Left ventricle myocardium inferior (tissue), 1 donor: ENCODE measurements at places on chromosomes 1 and 21.

GRCh38 chr21:36729310-36729970 is 30.5 kb downstream of the SIM2 start:
- H3K36me3 ChIP-seq = no peaks in the 10 kb centered on the region
- no peak overlapping the region for H3K4me3 ChIP-seq
- no peak for DNase-seq

- H3K4me1 ChIP-seq = peaks cover 71% of the 10 kb centered on the region
- DNase-seq = no peak
- peaks cover 62% of the 10 kb centered on the region for H3K36me3 ChIP-seq
Measured at GRCh38 chr1:184822267-184822666, 67.6 kb upstream of the EDEM3 start.

GRCh38 chr1:114003431-114003830 is 24.2 kb downstream of the OLFML3 start:
- peaks cover 19% of the 10 kb centered on the region for H3K27me3 ChIP-seq
- DNase-seq = no peak
- H3K4me1 ChIP-seq = peaks cover 11% of the 10 kb centered on the region
- H3K4me3 ChIP-seq = no peak overlapping the region
- peak overlapping the region; percentile 40 for H3K27ac ChIP-seq
- no peaks in the 10 kb centered on the region for H3K36me3 ChIP-seq

DNA sequence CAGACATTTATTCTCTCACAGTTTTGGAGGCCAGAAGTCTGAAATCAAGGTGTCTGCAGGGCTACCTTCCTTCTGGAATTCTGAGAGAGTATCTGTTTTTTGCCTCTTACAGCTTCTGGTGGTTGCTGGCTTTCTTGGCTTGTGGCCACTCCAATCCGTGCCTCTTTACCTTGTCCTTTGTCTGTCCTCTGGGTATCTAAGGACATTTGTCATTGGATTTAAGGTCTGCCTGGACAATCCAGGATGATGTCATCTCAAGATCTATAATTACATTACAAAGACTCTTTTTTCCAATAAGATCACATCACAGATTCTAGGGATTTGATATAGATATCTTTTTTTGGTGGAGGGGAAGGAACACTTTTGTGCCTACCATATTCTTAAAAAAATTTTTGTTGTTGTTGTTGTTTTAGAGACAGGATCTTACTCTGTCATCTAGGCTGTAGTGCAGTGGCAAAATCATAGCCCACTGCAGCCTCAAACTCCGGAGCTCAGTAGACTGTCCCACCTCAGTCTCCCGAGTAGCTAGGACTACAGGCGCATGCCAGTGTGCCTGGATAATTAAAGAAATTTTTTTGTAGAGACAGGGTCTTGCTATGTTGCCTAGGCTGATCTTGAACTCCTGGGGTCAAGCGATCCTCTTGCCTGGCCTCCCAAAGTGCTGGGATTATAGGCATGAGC is 61.9 kb downstream of the XPR1 start:
- H3K4me1 ChIP-seq = peaks cover 47% of the 10 kb centered on the region
- H3K27me3 ChIP-seq = no peaks in the 10 kb centered on the region
- H3K27ac ChIP-seq = no peak overlapping the region
- no peak overlapping the region for H3K4me3 ChIP-seq

DNA sequence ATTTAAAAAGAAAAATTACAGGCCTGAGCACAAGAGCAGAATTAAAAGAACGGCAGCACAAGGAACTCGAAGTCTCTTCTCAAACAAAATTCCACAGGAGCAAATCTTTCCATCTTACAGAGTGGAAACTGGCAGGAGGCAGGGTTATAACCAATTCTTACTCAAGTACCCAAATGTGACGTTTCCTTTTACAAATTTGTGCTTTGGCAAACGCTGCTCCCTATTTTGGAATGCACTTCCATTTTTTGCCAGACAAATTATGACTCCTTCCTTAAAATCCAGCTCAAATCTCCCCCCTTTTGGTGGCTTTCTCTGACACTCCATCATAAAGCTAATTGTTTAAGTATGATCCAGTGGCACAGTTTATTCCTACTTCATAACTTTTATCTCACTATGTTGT is 7.8 kb downstream of the ERI3 start:
- no peaks in the 10 kb centered on the region for H3K36me3 ChIP-seq
- DNase-seq = no peak
- no peaks in the 10 kb centered on the region for H3K27me3 ChIP-seq
- H3K4me3 ChIP-seq = no peak overlapping the region
- H3K4me1 ChIP-seq = peaks cover 18% of the 10 kb centered on the region

DNA sequence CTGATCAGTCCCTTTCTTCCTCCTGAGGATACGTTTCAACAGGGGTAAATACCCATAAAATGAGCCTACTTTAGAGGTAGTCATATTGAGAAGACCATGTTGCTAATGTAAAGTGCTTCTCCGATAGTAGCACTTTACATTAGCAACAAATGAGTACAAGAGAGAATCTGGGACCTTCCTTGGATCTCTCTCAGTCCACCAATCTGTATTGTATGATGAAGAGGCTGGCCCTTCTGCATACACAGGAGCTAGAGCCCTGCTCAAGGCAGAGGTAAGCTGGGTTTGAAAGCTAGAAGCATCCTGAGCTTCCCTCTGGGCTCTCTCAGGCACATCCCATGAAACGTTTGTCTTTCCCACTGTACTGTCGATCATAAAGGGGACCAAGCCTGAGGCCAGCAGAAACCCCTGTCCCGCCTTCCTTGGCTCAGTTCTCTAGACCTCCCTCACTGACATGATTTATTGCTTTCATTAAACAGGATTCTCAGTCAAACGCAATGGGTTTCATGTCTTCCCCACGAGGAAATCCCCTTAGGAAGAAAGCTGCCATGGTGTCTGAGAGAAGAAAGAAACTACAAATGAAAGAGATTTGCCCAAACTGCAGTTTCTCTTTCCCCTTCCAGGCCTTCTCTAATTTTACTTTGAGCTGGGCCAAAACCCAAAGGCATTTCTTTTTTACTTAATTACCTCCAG is 62.8 kb upstream of the BCAR3 start:
- no peak overlapping the region for H3K27ac ChIP-seq
- H3K36me3 ChIP-seq = no peaks in the 10 kb centered on the region
- peaks cover 15% of the 10 kb centered on the region for H3K4me1 ChIP-seq
- DNase-seq = no peak

GRCh38 chr1:203926025-203926540 is 64.7 kb downstream of the SNRPE start:
- no peaks in the 10 kb centered on the region for H3K36me3 ChIP-seq
- H3K4me1 ChIP-seq = no peaks in the 10 kb centered on the region
- H3K4me3 ChIP-seq = no peak overlapping the region
- no peak for DNase-seq

DNA sequence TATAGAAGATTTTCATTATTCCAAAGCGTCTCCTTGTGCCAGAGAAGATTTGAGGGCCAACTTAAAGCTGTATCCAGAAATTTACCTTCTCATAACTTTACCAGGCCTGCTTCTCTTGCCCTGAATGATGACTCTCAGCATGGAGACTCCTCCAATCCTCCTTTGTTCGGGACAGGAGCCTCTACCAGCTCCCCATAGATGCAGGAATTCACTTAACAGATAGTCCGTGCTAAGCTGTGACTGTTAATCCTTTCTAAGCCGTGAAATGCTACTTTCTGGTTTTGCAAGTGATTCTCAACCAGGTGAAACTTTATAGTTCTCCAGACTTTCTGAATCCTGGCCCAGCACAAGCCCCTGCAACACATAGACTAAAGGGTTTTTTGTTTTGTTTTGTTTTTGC is 31.8 kb upstream of the KCND3 start:
- H3K27ac ChIP-seq = no peak overlapping the region
- H3K36me3 ChIP-seq = no peaks in the 10 kb centered on the region
- no peak overlapping the region for H3K4me3 ChIP-seq
- H3K4me1 ChIP-seq = no peaks in the 10 kb centered on the region
- peaks cover 5% of the 10 kb centered on the region for H3K27me3 ChIP-seq
- no peak for DNase-seq

- H3K4me3 ChIP-seq = no peak overlapping the region
- H3K27me3 ChIP-seq = no peaks in the 10 kb centered on the region
- H3K36me3 ChIP-seq = no peaks in the 10 kb centered on the region
- H3K27ac ChIP-seq = no peak overlapping the region
Measured at GRCh38 chr1:49050041-49050440, 273.4 kb upstream of the BEND5 start.

DNA sequence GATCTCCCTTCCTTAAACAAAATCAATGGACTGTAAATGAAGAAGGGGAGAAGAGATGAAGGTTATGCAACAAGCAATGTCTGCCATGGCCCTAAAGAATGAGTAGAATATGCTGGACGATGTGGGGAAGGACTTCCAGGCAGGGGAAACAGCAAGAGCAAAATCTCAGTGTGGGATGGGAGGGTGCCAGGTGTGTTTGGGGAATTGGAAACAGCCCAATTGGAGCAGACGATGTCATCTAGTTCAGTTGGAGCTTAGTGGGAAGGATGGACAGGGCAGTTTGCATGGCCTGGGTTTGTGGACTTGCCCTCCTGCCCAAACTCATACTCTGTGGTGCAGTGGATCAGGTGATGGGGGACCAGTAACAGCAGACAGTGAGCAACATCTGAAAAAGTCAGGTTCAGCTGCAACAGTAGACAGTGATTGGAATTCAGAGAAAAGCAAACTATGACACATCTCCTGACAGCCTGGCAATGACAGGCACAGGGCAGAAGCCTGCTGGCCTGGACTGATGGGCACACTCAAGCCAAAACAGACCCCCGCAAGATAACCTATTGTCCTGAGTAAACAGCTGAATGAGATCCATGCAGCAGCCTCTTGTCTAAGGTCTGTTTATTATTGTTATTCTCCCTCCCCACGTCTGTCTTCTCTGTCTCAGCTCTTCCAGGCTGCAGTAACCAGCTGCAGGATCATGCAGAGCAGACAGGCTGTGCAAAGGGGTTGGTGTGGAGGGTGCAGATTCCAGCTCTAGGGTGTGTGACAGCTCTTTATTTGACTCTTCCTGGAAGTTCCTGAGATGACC is 50.5 kb upstream of the PRELP start:
- H3K27ac ChIP-seq = no peak overlapping the region
- no peaks in the 10 kb centered on the region for H3K4me1 ChIP-seq
- H3K27me3 ChIP-seq = peaks cover 33% of the 10 kb centered on the region
- no peak for DNase-seq

DNA sequence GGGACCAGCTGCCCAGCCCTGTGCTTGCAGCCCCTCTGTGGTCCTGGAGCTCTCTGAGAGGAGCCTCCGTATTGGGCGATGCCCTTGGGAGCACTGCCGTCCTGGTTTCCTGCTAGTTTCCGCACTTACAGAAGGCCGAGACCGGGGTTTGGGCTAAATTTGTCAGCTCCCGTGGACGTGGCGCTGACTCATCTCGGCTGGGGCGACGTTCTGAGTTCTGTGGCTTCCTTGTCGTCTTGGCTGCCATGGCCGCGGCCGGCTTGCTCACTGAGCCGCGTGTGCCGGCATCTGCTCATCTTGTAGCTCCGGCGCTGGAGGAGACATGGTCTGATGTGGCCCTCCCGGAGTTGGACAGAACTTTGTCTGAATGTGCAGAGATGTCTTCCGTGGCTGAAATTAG is 64.9 kb downstream of the PCNT start:
- no peaks in the 10 kb centered on the region for H3K27me3 ChIP-seq
- H3K27ac ChIP-seq = no peak overlapping the region
- no peak overlapping the region for H3K4me3 ChIP-seq

- no peaks in the 10 kb centered on the region for H3K27me3 ChIP-seq
- peak overlapping the region; percentile 48 for H3K4me3 ChIP-seq
- peak overlapping the region; percentile 86 for H3K27ac ChIP-seq
- H3K4me1 ChIP-seq = peaks cover 23% of the 10 kb centered on the region
Measured at GRCh38 chr1:173122958-173123852, 72.5 kb upstream of the TNFSF18 start.

DNA sequence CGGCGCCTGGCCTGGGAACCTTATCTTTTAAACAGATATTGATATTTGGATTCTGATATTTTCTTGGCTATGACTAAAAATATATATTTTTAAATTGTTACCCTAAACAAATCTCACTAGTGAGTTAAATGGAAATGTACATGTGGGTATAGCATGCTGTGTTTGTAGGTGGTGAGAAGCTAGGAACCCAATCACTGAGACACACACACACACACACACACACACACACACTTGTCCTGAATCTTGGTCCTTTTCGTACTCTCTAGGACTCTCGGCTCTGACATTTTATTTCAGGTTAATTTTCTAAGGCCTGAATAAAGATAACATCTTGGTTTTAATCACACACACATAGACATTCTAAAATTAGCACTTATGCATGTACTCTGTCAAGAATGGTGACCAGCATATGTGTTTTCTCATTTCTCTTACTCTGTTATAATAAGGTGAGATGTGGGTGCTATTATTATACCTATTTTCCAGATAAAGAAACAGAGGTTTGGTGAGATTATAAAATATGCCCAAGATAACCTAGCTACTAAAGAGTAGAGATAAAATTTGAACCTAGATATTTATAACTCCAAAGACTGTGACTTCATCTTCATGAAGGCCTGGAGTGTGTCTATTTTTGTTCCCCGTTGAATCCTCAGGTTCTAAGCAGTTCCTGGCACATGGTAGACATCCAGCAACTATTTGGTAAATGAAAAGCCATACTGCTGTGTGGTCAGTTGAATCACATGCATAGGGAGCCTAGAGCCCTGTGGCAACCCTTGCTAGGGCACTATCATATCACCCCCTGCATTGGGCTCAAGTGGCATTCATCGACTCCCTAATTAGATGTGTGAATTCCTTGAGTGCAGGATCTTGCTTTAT is 85.0 kb upstream of the RAB3GAP2 start:
- no peaks in the 10 kb centered on the region for H3K36me3 ChIP-seq
- no peak overlapping the region for H3K4me3 ChIP-seq
- peaks cover 15% of the 10 kb centered on the region for H3K4me1 ChIP-seq
- H3K27ac ChIP-seq = peak overlapping the region; percentile 55
- H3K27me3 ChIP-seq = no peaks in the 10 kb centered on the region
- DNase-seq = no peak

DNA sequence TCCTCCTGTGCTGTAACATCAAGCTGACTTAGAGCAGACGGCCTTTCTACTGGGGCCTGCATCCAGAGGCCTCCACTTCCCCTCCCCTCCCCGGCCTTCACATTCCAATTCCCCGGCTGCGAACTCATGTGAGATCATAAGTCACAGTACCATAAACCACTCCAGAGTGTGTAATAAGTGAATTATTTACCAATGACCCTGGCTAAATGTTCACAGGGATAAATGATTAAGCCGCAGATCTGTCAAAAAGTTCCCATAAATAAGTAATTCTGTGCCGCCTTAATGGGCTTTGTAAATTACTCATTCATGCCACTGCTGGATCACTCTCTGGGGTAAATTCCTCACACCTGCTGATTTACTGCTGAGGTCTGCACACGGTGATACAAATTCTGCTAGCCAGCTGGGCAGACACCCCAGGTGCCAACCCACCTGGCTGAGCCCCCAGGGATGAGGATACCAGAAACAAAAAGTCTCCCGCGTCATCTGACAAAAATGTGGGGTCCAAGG is 27.4 kb upstream of the KIRREL1 start:
- no peak overlapping the region for H3K4me3 ChIP-seq
- DNase-seq = no peak
- no peaks in the 10 kb centered on the region for H3K36me3 ChIP-seq
- H3K4me1 ChIP-seq = peaks cover 3% of the 10 kb centered on the region

GRCh38 chr1:106492880-106493279 is 563.6 kb upstream of the PRMT6 start:
- no peak overlapping the region for H3K4me3 ChIP-seq
- H3K36me3 ChIP-seq = no peaks in the 10 kb centered on the region
- DNase-seq = no peak
- H3K27ac ChIP-seq = no peak overlapping the region
